ENCODE measurements at places on chromosomes 3 and 15. TPM values are rescaled to one million over a fixed set of nuclear protein-coding genes. Genes with fewer than 3 reads are reported as not detected.
A peak's percentile ranks its signal among the peaks of the same experiment; 100 is the strongest.

- peaks cover 11% of the 10 kb centered on the region for H3K27me3 ChIP-seq
- DNase-seq, result no peak
- H3K4me1 ChIP-seq, result peaks cover 24% of the 10 kb centered on the region
- H3K27ac ChIP-seq, result peak overlapping the region; percentile 14
- no peak overlapping the region for H3K4me3 ChIP-seq
Observed at GRCh38 chr3:39295184-39295775, 15.4 kb upstream of the CX3CR1 start.

GRCh38 chr15:40755812-40756208 lies 756 bp upstream of the RMDN3 start:
- no peak for DNase-seq
- peak overlapping the region; percentile 94 for H3K4me3 ChIP-seq
- H3K4me1 ChIP-seq, result peaks cover 30% of the 10 kb centered on the region
- H3K27me3 ChIP-seq, result no peaks in the 10 kb centered on the region
- H3K36me3 ChIP-seq, result no peaks in the 10 kb centered on the region

- H3K27me3 ChIP-seq, result no peaks in the 10 kb centered on the region
- no peak overlapping the region for H3K4me3 ChIP-seq
- DNase-seq, result no peak
- H3K36me3 ChIP-seq, result no peaks in the 10 kb centered on the region
- no peaks in the 10 kb centered on the region for H3K4me1 ChIP-seq
Observed at GRCh38 chr15:97168704-97169475, 791.6 kb upstream of the ARRDC4 start.

DNA sequence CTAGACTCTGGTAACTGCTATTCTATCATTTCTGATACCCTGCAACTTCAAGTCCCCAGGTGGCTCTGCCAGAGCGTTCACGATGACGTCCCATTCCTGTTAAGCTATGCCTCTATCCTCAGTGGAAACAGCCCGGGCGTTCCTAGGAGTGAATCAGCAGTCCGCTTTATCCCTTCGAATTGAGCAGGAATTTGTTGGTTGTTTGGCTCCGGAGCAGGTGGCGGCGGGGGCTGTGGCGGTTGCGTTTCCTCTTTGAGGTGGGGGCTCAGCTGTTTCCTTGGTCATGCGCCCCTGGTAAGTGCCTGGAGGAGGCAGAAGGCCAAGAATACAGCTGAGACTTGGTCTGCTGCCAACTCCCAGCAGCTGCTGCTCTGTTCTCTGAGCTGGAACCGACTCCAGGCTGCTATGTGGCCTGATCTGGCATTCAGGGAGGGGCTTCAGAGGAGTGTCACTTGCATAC lies 25.2 kb downstream of the ARPP21 start:
- H3K4me1 ChIP-seq, result peaks cover 2% of the 10 kb centered on the region
- no peak overlapping the region for H3K4me3 ChIP-seq
- no peak for DNase-seq
- no peaks in the 10 kb centered on the region for H3K27me3 ChIP-seq

GRCh38 chr3:57893668-57894067 lies 114.6 kb upstream of the FLNB start:
- no peaks in the 10 kb centered on the region for H3K4me1 ChIP-seq
- peaks cover 4% of the 10 kb centered on the region for H3K36me3 ChIP-seq
- no peak overlapping the region for H3K27ac ChIP-seq
- no peaks in the 10 kb centered on the region for H3K27me3 ChIP-seq
- DNase-seq, result no peak

DNA sequence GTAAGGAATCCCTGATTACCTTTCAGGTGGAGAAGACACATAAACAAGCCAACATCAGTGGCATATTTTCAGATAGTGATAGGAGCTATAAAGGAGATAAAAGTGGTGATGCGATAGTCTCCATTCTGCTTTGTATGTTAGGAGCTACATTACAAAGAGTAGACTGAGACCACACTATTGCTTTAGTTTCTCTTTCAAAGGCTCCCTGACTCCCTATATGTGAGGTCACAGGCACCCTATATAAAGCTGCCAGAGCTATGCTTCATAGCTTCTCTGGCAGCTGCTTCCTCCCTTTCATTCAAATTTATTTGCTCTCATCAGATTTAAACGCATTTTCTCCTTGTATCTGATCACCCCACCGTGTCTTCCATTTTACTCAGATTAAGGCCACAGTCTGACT lies 466.6 kb downstream of the IL5RA start:
- H3K27me3 ChIP-seq, result no peaks in the 10 kb centered on the region
- H3K27ac ChIP-seq, result no peak overlapping the region
- no peaks in the 10 kb centered on the region for H3K4me1 ChIP-seq
- H3K36me3 ChIP-seq, result no peaks in the 10 kb centered on the region
- DNase-seq, result no peak

DNA sequence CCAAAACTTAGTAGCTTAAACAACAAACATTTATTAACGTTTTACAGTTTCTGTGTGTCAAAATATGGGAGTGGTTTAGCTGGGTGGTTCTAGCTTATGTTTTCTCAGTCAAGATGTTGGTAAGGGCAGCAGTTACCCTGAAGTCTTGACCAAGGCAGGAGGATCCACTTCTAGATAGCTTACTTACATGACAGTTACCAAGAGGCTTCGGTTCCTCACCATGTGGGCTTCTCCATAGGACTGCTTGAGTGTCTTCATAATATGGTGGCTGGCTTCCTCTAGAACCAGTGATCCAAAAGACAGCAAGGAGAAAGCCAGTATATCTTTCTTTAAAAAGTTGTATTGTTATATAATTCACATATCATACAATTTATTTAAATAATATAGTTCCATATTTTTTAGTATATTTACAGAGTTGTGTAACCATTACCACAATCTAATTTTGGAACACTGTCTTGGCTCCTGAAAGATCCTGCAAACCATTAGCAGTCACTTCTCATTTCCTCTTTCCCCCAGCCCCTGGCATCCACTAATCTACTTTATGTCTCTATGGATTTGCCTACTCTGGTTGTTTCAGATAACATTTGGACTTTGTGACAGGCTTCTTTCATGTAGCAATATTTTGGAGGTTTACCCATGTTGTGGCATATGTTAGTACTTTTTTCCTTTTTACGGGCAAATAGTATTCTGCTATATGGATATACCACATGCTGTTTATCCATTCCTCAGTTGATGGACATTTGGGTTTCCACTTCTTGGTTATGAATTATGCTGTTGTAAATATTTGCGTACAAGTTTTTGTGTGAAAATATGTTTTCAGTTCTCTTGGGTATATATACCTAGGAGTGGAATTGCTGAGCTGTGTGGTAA lies 33.3 kb downstream of the MAPK6 start:
- no peak overlapping the region for H3K27ac ChIP-seq
- no peak overlapping the region for H3K4me3 ChIP-seq
- H3K4me1 ChIP-seq, result no peaks in the 10 kb centered on the region
- peaks cover 32% of the 10 kb centered on the region for H3K36me3 ChIP-seq

GRCh38 chr15:49190586-49190985 lies 20.5 kb downstream of the GALK2 start:
- no peaks in the 10 kb centered on the region for H3K36me3 ChIP-seq
- H3K27ac ChIP-seq, result no peak overlapping the region
- H3K27me3 ChIP-seq, result no peaks in the 10 kb centered on the region
- H3K4me1 ChIP-seq, result no peaks in the 10 kb centered on the region

- H3K4me1 ChIP-seq, result no peaks in the 10 kb centered on the region
- H3K27me3 ChIP-seq, result no peaks in the 10 kb centered on the region
- H3K36me3 ChIP-seq, result no peaks in the 10 kb centered on the region
- no peak overlapping the region for H3K4me3 ChIP-seq
- no peak overlapping the region for H3K27ac ChIP-seq
Observed at GRCh38 chr15:67495585-67495984, 25.3 kb upstream of the C15orf61 start.

- no peaks in the 10 kb centered on the region for H3K36me3 ChIP-seq
- H3K4me1 ChIP-seq, result no peaks in the 10 kb centered on the region
- H3K27ac ChIP-seq, result no peak overlapping the region
- no peaks in the 10 kb centered on the region for H3K27me3 ChIP-seq
- H3K4me3 ChIP-seq, result no peak overlapping the region
- no peak for DNase-seq
Observed at GRCh38 chr3:174949523-174949922, 90.4 kb downstream of the NAALADL2 start.

DNA sequence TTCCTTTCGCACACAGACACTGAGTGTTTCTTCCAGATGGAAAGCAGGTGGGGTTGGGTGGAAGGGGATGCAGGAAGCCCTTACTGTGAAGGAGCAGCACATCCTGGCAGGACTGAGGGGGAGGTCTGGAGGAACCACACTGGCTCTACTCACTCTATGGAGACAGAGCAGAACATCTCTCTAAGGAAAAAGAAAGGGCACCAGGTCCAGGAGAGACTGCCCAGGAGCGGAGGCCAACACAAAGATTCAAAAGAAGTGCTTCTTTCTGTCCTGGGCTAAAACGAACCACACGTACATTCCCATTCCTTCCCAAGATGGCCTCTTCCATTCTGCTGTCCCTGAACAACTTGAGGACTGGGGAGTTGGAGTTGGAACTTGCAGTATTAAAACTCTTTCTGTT lies 13.8 kb upstream of the VIPR1 start:
- no peaks in the 10 kb centered on the region for H3K4me1 ChIP-seq
- no peak overlapping the region for H3K4me3 ChIP-seq
- no peaks in the 10 kb centered on the region for H3K27me3 ChIP-seq
- H3K27ac ChIP-seq, result no peak overlapping the region
- no peak for DNase-seq
- no peaks in the 10 kb centered on the region for H3K36me3 ChIP-seq

DNA sequence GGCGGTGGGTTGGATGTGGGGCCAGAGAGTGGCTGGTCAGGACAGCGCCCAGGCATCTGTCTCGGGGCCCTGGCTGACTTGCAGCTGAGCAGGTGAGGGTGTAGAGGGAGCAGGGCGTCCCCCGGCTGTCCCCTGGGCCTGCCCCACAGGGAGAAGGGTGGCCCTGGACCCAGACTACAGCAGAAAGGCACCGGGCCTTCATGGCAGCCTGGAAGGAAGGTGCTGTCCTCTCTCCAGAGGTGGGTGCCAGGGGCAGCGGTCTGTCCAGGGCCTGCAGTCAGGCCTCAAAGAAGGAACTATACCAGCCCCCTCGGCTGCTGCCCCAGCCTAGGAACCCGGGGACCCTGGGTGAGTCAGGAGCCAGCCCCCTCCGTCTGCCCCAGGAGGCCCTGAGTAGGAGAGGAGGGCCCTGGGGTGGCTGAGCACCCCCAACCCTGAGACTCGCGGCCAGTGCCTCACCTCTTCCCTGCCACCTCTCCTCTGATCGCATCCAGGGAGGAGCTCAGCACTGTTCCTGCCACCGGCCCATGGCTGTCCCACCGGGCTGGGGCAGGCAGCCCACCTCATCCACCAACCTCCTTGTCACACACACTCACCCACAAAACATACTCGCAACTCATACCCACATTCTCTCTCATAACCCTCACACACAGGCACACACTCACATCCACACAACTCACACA lies 133.5 kb downstream of the FBLN2 start:
- H3K27ac ChIP-seq, result no peak overlapping the region
- H3K27me3 ChIP-seq, result no peaks in the 10 kb centered on the region
- no peak for DNase-seq
- H3K4me1 ChIP-seq, result no peaks in the 10 kb centered on the region

- DNase-seq, result no peak
- H3K27ac ChIP-seq, result no peak overlapping the region
- H3K27me3 ChIP-seq, result no peaks in the 10 kb centered on the region
- H3K4me3 ChIP-seq, result no peak overlapping the region
- no peaks in the 10 kb centered on the region for H3K36me3 ChIP-seq
Observed at GRCh38 chr3:88725440-88726165, 381.8 kb upstream of the EPHA3 start.

GRCh38 chr3:46573701-46574100 lies 7.6 kb upstream of the LRRC2 start:
- H3K27ac ChIP-seq, result no peak overlapping the region
- H3K4me1 ChIP-seq, result no peaks in the 10 kb centered on the region
- H3K4me3 ChIP-seq, result no peak overlapping the region
- H3K36me3 ChIP-seq, result no peaks in the 10 kb centered on the region
- H3K27me3 ChIP-seq, result peaks cover 12% of the 10 kb centered on the region

DNA sequence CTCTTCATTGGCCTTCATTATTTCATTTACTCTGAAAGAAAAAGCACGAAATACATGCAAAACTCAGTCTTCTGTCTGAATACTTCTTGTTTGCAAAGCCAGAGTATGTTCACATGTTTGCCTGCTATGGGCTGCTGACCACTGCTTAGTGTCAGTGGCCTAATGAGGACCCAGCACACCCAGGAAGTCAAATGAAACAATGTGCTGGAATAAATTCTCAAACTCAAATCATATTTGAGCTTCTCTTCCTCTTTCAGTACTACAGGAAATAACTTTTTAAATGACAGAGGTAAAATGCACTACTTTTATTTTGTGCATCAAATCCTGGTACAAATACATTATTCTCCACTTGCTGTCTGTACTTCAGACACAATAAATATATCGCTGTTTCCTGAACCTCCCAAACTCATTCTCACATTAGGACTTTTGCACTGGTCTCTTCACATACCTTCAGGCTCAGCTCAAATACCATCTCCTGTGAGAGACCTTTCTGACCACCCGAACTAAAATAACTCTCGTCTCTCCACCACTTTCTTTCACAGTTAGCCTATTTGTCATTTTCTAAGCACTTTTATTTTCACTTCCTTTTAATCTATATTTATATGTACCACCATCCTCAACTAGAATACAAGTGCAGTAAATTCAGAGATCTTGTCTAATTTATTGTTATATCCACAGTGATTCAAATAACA lies 176.8 kb downstream of the TUSC7 start:
- no peak overlapping the region for H3K4me3 ChIP-seq
- no peaks in the 10 kb centered on the region for H3K36me3 ChIP-seq
- H3K4me1 ChIP-seq, result no peaks in the 10 kb centered on the region
- DNase-seq, result no peak
- H3K27ac ChIP-seq, result no peak overlapping the region

DNA sequence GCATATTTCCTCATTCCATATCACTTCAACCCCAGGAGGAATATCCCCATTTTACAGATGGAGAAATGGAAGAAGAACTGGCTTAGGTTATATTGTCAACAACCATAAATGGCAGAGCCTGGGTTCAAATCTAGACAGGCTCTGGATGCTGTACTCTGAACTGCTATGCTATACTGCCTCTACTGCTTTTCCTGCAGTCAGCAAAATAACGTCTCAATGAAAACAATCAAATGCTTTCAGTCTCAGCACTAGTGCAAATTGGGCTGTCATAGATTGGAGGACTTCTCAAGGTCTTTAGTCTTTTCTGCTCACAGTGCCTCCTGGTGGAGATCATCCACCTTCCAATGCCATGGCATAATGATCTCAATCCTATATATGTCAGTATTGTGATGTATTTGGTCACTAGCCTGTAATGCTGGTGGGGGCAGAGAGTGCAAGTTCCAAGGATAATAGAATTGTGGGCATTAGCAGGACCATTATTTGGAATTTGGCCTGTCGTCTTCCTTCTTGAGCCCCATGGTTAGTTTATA lies 285.0 kb downstream of the CLSTN2 start:
- H3K4me1 ChIP-seq, result no peaks in the 10 kb centered on the region
- H3K36me3 ChIP-seq, result no peaks in the 10 kb centered on the region
- no peak for DNase-seq
- H3K4me3 ChIP-seq, result no peak overlapping the region
- no peaks in the 10 kb centered on the region for H3K27me3 ChIP-seq

The STAB1 gene
- total RNA-seq, result 2.2 TPM

The CPLX3 gene
- total RNA-seq, result 0.16 TPM

The TUSC7 gene
- total RNA-seq, result not detected

The SHQ1 gene
- 28.5 TPM for total RNA-seq

The FBLN2 gene
- total RNA-seq, result 5.8 TPM

The ASB14 gene
- not detected for total RNA-seq

The MUSTN1 gene
- 10.2 TPM for total RNA-seq

The PP2D1 gene
- not detected for total RNA-seq

The BSN gene
- 0.08 TPM for total RNA-seq

The ZNF774 gene
- total RNA-seq, result 0.61 TPM

The CILP gene
- total RNA-seq, result 0.36 TPM

The PRICKLE2 gene
- not detected for total RNA-seq

The CCDC51 gene
- total RNA-seq, result 5.0 TPM

The ACAP2 gene
- total RNA-seq, result 90.7 TPM

Measured in T-cell (primary cell).